ENCODE measurements at places on chromosomes 5 and 9.

DNA sequence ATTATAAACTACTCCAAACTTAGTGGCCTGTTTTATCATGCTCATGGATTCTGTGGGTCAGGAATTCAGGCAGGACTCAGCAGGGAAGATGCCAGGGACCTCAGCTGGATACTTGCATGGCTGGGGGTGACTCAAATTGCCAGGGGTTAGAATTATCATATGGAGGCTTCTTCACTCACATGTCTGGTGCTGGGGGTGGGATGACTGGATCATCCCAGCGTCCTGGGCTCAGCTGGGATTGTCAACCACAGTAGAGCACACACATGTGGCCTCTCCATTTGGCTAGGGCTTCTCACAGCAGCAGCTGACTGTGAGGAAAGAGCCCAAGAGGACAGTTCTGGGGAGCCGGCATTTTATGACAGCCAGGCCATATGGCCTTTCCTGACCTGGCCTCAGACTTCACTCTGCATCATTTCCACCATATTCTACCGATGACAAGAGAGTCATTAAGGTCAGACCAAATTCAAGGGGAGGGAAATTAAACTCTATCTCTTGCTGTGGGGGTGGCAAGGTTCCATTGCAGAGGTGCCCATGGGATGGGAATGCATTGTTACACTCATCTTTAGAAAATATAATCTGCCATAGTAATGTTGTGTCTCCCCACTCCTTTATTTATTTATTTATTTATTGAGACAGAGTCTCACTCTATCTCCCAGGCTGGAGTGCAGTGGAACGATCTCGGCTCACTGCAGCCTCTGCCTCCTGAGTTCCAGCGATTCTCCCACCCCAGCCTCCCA, 5.2 kb upstream of the GRK6 start:
- DNase-seq: no peak

DNA sequence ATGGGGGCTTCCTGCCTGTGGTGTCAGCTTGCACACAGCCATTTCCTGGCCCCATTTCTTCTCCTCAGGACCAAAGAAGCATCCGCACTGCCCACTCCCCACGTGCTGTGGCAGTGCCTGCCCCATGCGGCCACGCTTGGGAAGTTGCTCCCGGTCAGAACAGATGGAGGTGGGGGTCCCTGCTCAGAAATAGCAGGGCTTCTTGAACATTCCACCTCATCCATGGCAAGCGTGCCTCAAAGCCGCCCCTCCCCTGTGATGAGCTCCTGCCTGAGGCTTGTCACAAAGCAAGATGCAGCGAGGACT, 238.2 kb downstream of the SYK start:
- no peak for DNase-seq

- DNase-seq: peak; percentile 18
Measured at GRCh38 chr5:10582512-10582897, 18.6 kb downstream of the ANKRD33B start.

GRCh38 chr9:127566351-127567001, 45.6 kb upstream of the STXBP1 start:
- no peak for DNase-seq

DNA sequence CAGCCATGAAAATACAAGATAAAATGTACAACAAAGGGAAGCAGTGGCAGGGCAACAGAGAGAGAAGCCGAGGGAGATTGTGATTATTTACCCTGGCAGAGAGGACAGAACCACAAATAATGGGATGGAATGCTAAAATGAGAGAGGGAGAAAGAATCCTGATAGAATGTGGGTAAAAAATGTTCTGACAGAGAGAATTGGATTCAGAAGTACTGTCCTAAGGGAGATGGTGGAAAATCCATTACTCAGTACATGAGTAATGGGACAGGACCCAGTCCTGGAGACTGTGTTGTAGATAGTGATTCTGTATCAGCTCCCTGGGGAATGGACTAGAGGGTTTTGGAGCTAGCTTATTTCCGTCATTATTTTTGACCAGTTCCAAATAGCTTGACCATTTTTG, 831.5 kb downstream of the MAT2B start:
- no peak for DNase-seq

DNA sequence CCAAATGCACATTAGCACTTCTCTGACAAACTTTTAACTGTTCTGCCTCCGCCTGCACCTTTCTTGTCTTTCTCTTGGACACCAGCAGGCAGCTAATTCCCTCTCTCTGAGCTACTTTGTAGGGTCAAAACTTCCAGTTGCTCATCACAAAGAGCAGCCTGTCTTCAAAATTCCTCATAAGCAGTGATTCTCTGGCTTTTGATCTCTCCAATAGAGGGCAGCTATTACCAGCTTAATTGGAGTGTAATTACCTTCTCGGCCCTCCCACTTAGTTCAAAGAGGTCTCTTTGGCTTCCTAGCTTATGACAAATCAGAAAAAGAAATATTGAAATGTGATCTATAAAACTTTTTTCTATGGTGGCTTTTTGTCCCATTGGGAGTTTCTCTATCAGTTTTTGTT, 43.6 kb upstream of the RAD23B start:
- no peak for DNase-seq
